GM12891 (cell line): ENCODE measurements at places on chromosomes 6 and 20.

DNA sequence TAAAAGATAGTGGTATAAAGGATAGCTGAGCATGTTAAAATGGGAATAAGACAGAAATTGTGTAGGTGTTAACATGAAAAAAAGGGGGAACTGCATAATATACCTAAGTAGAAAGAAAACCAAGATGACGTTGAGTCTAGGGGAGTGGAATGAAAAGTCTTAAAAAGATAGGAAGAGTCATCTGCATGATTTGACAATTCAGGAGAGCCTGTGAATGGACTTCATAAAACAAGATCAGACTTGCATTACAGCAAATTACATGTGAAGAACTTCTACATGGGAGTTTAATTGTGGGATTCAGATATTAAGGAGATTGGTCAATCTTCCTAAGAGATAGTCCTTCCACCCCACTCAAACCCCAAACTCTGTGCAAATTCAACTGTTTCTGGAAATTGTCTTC lies 85.5 kb downstream of the WASF1 start:
- no peak for DNase-seq

DNA sequence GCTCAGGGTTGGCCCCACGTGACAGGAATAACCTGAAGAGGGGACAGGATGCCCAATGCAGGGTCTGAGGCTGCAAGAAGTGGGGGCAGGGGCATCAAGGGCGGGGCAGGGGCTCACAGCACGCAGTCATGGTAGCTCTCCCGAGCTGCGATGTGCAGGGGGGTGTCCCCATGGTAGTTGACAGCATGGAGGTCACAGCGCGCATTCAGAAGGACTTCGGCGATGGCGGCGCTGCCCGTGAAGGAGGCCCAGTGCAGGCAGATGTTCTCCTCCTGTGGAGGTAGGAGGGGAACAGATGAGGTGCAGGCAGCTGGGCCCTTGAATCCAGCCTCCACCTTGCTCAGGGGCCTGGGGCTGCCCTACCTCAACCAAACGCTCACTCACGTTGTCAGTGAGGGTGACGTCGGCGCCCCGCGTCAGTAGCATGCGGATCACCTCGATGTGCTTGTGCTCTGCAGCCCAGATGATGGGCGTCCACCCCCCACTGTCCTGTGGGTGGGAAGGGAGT lies 5.8 kb upstream of the SLC44A4 start:
- no peak for DNase-seq

DNA sequence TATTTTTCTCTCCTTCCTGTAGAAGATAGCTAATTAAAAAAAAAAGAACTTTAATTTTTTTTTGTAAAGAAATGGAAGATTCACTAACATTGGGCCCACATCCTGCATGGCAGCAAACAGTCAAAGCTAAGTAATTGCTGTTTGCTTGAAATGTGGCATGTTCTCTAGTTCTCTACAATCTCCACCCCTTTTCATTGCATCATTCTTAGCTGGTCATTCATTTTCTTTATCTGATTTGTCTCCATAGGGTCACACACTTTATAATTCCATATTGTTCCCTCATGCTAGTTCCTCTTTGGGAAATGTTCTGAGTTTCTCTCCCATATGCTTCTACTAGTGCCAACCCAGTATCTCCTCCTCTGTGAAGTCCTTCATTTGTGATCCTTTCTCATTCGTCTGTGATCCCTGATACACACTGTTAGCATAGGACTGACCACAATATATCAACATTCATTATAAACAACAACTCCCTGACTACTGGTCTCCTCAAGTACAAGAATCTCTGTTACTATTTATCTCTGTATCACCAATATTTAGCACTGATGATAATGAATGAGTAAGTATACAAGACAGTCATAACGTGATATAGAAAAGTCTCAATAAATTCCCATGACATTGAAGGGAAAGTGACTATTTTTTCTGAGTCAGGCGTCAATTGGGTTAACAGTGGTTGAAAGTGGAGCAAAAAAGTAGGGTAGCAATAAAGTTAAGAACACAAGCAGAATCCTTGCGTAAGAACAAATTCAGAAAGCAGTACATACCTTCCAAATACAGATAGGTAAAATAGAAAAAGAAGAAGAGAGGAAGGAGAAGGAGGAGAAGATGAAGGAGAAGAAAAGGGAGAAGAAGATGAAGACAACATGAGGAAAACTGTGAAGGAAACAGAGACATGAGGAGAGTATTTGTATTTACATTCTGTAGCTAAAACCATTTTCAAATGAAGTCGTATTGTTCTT lies 33.2 kb upstream of the MYB start:
- no peak for DNase-seq

- DNase-seq, result no peak
These were observed 31.2 kb downstream of the PRR18 start for GRCh38 chr6:166277018-166277417.

- DNase-seq, result peak; percentile 15
These were observed at the start of gene SNAP91 for GRCh38 chr6:83708970-83709747. TSS of gene SNAP91 (minus strand) at chr6:83709101. CDS start at chr6:83707927, 1,174 bp downstream.

GRCh38 chr6:143694560-143694959 lies 16.8 kb downstream of the PHACTR2 start:
- no peak for DNase-seq

GRCh38 chr20:19056909-19057308 lies 155.5 kb upstream of the SLC24A3 start:
- DNase-seq, result no peak

DNA sequence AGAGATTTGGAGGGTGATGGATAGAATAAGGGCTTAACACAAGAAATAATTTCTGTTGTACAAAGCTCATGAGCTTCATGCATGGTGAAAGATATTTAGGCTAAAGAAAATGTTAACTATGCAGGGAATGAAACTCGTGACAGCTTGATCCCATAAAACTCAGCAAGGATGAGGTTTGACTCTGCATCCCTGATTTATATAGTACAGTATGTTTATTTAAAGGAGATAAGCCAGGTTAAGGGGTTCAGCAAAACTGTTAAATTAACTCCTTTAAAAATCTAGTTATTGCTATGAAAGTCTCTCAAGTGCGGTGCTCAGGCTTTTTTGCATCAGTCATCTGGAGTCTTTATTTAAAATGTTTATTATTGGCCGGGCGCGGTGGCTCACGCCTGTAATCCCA lies 326.4 kb downstream of the LAMA2 start:
- no peak for DNase-seq

DNA sequence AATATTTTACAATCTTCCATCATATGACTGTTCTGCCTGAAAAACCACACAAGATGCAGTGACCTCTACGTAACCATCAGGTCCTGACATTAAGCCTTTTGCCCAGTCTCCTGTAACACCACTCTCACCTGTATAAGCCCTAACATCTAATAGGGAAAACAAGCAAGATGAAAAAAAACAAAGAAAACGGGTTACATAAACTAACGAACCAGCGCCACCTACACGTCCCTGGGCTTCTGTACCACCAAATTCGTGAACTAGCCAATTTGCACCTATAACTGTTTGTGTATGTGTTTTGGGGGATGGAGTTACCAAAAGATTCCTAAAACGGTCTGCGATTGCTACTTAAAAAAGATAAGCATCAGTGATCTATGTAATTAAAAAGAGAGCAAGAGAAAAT lies 70.2 kb downstream of the BLOC1S5 start:
- no peak for DNase-seq

DNA sequence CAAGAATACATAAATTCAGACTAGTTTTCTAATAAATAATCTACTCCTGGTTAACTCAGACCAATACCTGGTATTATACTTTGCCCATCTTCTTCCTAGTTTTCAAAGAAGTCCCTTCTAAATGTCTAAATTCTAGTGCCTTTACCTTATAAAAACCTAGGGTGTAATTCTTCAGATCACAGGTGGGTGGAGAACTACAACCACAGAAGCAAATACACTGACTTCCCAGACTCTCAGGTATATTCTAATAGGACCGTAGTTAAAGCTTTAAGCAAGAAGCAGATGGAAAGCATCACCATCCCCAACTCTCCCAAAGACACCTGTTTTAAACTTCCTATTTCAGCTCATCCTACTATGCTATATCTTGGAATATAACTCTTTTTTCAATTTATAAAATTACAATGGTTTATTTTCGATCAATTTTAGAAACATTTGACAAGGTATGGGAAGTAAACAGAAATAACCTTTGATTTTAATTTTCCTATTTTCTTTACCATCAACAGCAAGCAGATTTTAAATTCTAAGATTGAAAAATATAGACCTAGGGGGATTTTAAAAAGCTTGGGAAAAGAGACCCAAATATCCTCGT lies 15.8 kb downstream of the MAN1A1 start:
- no peak for DNase-seq

GRCh38 chr6:146700078-146700686 lies 101.4 kb downstream of the ADGB start:
- DNase-seq, result no peak

- DNase-seq, result no peak
These were observed 89.4 kb upstream of the OPRM1 start for GRCh38 chr6:153949616-153950015.

DNA sequence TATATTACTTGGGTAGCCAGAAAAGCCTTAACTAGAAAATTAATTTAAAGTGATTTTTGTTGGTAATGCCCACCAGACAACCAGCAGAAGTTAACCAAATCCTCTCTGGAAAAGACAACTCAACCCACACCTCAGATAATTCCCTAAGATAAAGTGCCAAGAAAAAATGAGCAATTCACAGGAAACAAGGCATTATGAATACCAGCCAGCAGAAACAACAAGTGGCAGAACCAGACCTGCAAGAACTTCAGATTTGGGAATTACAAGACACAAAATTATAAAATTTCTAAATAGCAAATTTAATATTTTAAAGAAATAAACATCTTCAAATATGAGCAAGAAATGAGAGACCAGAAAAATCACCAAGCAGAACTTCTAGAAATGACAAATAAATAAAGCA lies 80.0 kb upstream of the MRPS10 start:
- no peak for DNase-seq

GRCh38 chr6:14983599-14984518 lies 262.0 kb upstream of the JARID2 start:
- no peak for DNase-seq

DNA sequence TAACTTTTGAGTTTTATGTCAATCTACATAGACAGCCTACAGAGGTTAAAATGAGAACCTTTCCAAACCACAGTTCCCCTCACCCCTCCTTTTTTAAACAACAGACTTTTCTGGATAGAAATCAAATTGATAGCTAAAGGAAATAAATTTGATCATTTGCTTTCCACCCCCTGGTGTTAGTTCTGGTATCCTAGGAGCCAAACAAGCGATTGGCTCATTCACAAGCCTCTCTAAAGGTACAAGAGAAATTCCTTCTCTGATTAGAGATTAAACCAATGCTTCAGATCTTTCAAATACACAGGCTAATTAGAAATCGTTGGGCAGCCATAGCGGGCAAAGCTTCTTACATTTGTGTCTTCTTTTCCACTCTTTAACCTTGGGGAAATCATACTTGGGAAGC lies 232.3 kb downstream of the TBC1D7 start:
- no peak for DNase-seq

GRCh38 chr6:44561832-44562665 lies 174.5 kb downstream of the CDC5L start:
- no peak for DNase-seq

DNA sequence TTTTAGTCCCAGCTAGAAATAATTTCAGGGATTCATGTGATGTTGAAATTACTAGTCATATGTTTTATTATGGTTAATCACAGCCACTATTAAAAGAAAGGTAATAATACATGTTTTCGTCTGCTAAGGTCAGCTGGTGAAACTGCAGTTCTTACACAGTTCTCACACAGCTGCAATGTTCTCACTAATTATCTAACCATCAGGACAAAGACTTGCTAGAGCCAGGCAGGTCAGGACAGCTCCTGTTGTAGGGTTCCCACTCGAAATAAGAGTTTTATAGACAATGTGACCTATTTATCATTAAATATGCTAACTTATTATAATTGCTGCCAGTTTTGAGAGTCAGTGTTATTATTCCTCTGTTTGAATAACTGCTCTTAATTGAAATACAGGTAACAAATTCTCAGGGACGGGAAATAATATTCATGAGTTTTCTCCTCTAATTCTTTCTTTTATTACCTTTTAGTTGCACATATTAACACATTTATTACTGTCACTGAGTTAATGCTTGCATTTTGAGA lies 97.9 kb downstream of the GJA1 start:
- DNase-seq, result no peak

DNA sequence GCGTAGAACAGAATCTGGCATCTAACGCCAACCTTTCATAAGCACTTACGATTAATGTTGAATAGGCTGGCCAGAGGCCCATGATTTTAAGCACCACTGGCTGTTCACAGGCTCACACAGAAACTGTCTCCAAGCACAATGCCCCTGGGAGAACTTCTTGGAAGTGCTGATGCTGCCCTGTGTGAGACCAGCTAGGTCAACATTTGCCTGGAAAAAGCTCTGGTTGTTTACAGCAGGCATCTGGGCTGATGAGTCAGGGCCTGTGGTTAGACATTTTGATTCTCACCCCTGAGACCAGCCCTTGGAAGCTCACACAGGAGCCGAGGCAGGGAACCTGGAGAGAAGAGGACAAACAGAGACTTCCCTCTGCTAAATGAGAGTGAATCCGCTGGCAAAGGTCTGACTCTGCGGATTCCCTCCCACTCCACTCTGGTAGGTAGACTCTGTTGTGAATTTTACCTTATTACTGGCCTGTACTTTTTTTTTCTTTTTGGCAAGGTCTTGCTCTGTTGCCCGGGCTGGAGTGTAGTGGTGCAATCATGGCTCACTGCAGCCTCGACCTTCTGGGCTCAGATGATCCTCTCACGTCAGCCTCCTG lies 6.8 kb upstream of the SULF2 start:
- no peak for DNase-seq

DNA sequence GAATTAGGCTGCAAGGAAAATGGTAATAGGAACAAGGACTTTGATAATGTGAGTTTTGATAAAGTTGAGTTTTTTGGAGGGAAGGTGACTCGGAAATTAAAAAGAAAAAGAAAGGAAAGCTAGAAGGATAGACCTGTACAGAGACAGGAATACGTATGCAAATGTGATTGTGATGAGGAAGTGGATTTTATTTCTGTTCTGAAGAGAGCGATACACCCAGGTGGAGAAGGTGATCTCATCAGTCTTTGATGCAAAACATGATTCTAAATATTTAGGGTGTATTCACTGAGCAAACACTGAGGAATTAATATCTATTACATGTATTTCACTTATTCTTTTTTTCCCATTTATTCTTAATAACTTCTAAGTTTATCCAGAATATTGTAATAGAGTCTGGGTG lies 9.2 kb upstream of the PLEKHG1 start:
- DNase-seq, result no peak

GRCh38 chr6:117130125-117130524 lies 135.2 kb upstream of the VGLL2 start:
- DNase-seq, result no peak

DNA sequence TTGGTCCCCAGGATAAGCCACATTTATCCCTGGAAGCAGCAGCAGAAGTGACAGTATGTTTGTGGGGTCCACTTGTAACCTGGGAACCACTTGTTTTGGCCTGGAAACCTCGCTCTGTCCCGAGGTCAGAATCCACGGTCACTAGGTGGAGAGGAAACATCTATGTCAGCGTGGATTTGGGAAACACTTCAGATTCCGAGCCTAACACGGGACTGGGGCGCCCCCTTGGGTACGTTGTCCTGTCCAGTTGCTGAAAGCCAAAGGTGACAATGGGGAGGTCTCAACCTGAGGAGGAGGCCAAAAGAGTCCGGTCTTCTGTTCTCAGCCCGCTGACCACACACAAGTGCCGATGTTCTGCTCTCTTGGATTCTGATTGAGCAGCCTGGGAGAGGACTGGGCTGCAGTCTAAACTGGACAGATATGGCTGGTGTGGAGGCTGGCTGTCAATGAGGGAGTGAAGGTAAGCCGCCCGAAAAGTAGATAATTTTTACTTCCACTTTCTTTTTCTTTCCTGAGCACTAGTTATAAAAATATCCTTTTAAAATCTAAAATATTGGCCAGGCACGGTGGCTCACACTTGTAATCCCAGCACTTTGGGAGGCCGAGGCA lies 4.9 kb upstream of the ZFP57 start:
- DNase-seq, result no peak
